Stimulated activated CD4-positive, alpha-beta T cell treated with anti-CD3 and anti-CD28 coated beads, Interleukin-1b, Interleukin-23, amount 100 ng/mL, for 48 hours (primary cell): ENCODE measurements at places on chromosomes 7 and 10.

DNA sequence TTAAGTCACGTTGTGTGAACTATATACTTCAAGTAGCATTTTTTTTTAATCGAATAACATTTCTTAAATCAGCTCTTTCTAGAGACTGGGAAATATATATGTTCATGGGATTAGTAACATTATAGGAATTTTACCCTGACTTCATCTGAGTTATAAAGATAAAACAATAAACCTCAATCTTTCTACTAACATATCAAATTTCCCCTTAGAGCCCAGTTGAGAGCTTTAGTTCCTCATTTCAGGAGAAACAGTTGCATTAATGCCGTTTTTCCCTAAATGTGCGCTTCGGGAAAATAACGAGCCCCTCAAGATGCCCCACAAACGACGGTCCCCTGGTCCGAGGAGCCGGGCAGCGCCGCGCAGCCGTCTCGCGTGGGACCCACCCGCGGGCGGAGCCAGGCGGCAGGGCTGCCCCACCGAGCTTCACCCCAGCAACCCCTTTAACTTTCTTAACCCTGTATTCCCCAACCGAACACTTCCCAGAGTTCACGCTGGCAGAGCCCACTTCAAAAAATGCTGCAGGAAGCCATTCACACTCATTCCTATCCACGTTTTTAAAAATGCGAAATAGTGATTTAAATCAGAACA is 152.5 kb upstream of the YAE1 start:
- DNase-seq = no peak

- no peak for DNase-seq
These were observed 34.1 kb downstream of the EGFR start for GRCh38 chr7:55052741-55053427.

- DNase-seq = no peak
These were observed 579.4 kb downstream of the SDK1 start for GRCh38 chr7:3880228-3880987.

GRCh38 chr10:95505641-95506040 is 55.5 kb downstream of the SORBS1 start:
- no peak for DNase-seq

- DNase-seq = no peak
These were observed 143.2 kb upstream of the MEOX2 start for GRCh38 chr7:15829691-15830090.

DNA sequence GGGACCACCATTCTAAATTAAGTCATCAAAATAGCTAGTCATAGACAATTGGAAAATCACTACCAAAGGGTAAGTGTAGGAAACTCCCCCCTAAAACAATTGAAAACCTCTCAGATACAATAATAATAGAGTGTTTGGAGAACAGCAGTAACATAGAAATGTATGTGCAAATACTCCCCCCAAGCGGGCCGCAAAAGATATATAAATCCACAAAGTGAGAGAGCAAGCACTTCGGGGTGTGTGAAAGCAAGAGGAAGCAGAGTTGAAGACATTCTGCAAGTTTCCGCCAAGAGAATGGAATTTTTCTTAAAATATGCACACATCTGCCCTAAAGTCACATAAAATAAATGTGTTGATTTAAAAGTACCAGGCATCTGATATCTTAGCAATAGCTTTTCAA is 33.3 kb downstream of the CHCHD3 start:
- DNase-seq = no peak

DNA sequence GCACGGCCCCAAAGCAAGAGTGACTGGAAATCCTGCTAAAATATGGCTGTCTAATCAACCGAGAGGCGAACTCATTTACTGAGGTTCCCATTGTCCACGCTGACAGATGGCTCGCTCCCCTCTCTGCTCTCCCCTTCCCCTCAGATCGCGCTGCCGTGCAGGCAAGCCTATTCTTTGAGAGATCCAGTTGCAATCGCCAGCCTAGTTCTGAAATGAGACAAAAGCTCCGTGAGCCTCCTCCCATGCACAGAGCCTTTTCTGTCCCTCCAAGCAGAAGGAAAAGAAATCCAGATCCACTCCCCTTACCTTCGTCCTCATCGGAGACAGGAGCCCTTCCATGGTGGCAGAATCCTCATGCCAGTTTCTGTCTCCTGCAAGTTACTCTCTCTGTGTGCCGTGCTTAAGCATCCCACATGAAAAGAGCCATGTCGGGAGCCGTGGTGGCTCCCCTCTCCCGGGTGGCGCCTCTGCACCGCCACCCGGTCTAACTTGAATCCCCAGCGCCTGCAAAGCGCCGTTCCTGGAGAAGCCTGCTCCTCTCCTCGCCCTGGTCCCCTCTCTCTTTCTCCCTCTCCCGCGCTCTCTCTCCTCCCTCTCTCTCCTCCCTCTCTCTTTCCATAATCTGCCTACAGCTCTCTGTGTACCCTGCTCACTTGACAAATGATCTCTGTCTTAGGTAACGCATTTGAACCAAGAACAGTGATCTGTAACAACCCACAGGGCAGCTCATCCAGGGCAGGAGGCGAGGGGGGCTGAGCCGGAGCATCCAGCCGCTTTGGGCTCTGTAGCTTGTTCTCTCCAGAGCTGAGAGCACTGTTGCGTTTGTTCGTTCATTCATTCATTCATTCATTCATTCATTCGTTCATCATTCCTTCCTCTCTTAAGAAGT is 156.8 kb downstream of the FRMD4A start:
- DNase-seq = no peak

DNA sequence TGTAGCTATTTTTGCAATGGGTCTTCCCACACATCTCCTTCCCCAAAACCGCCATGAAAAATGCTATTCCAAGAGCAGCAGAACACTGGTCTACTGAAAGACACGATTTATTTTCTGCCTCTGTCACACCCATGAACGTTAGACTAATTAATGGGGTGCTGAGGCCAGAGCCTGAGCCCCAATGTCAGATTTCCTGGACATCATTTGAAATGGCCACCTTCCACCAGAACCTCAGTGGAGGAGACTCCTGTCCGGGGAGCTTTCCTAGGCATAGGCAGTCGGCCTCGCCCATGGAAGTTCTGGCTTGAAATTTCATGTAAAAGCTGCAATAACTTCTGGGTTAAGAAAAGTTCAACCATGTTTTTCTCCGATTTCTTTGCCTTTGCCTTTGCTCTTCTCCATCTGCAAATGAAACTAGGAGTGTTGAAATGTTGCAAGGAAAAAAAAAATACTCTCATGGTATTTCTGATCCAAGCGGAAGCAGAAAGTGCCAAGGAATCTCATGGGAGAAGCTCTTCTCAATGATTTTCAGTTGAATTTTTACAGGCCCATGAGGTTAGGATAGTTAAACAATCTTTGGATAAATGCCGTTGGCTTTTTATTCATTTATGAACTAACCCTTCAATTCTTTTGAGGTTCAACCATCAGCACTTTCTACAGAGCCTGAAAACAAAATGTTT is 570.8 kb upstream of the MGMT start:
- DNase-seq = no peak

- DNase-seq = no peak
These were observed 21.8 kb upstream of the AKR1B1 start for GRCh38 chr7:134480730-134481129.

DNA sequence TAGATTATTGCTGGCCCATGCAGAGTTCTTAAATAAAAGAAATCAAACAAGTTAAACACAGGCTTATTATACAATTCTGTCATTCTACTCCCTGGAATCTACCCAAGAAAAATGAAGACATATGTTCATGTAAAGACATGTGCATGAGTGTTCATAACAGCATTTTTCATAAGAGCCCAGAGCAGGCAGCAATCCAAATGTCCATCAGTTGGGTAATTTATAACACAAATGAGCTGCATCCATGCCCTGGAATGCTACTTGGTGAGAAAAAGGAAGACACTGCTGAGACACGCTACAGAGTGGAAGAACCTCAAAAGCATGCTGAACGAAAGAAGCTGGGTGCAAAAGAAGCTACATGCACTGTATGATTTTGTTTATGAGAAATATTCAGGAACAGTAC is 342.6 kb downstream of the TCERG1L start:
- DNase-seq = no peak

- no peak for DNase-seq
These were observed 4.7 kb downstream of the BLVRA start for GRCh38 chr7:43763183-43763582.

- no peak for DNase-seq
These were observed 830 bp downstream of the IMPDH1 start for GRCh38 chr7:128408709-128409595.

DNA sequence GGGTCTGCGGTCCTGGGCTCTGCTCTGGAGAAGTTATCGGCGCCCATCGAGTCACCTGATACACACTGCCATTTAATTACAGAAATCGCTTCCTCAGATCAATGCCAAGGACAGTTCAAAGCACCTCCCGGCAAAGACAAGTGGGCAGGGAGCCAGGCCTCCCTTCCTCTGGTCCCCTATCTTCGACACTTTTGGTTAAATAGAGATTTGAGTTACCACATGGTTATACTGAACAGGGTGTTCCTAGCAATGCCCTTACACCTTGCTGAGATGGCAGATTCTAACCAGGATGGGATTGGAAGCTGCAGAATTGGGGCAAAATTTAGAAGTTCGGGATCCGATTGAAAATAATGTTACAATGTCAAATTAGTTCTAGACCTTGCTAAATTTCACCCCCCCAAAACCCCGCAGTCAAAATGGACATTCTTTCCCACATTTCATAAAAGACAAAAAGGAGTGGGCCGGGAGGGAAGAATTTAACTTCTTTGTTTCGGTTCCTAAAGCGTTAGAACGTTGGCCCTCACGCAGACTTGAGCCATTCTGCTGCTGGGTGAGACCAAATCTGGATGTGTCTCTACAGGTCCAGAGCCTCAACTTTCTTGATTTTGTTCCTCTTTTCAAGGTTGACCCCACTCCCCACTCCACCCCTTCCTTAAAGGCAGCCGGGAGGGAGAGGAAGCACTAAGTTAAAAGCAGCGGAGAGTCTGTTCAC is 2.2 kb upstream of the DLX5 start:
- no peak for DNase-seq
